ENCODE measurements at places on chromosomes 1 and 21. TPM values are rescaled to one million over a fixed set of nuclear protein-coding genes. Genes with fewer than 3 reads are reported as not detected.

Gene S100A14
- total RNA-seq, result not detected

Gene MROH7
- total RNA-seq, result 16.3 TPM

Gene LCE3D
- not detected for total RNA-seq

Gene ITGB2
- 110 TPM for total RNA-seq

Gene MTARC2
- 18.2 TPM for total RNA-seq

Gene DENND2D
- 17.7 TPM for total RNA-seq

Gene KLF17
- total RNA-seq, result 0.16 TPM

Gene DNM3
- total RNA-seq, result 5.1 TPM

Gene S100A5
- total RNA-seq, result not detected

Gene RAB42
- 2.0 TPM for total RNA-seq

Gene TPTE
- not detected for total RNA-seq

Gene OSCP1
- total RNA-seq, result 8.6 TPM

Gene PPT1
- total RNA-seq, result 80.5 TPM

Gene SELL
- 10.3 TPM for total RNA-seq

Gene C8B
- total RNA-seq, result not detected

- no peak for DNase-seq
Measured at GRCh38 chr1:17365293-17365692, 6.7 kb upstream of the PADI6 start.

GRCh38 chr1:111961773-111962565 is 27.5 kb downstream of the KCND3 start:
- DNase-seq, result no peak

DNA sequence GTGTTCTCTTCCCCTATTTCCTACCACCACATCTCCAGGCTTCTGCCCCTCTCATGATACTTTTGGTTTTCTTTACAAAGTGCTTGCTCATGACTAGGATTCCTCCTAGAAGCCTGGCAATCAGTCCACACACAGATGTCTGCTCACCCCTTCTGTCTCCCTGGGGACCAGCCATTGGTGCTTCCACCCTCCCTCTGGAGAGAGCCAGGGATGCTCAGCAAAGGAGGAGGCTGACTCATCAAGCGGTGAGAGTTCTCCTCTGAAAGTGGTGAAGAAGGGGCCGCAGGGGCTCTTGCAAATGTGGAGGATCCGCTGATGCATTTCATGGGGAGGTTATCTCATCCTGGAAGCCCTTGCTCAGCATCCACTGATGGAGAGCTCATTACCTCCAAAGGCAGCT is 14.5 kb downstream of the NT5C1A start:
- DNase-seq, result no peak

GRCh38 chr1:100499194-100499811 is 38.6 kb upstream of the GPR88 start:
- DNase-seq, result no peak

DNA sequence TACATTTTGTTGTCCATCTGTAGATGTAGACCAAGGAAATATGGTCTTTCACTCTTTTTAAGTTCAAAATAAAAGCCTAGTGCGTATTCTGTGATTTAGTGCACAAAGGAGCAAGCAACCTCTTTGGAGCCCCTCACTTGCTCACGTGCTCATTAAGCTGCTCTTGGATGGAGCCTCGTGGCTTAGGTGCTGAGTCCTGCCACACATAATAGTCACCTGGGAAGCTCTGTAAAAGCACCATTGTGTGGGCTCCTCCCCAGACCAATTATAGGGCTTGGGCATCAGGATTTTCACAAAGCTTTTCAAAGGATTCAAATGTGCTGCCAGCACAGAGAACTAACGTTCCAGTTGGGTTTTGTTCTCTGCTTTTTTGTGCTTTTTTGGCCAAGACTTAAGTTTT is 85.0 kb downstream of the PCP4 start:
- DNase-seq, result no peak

DNA sequence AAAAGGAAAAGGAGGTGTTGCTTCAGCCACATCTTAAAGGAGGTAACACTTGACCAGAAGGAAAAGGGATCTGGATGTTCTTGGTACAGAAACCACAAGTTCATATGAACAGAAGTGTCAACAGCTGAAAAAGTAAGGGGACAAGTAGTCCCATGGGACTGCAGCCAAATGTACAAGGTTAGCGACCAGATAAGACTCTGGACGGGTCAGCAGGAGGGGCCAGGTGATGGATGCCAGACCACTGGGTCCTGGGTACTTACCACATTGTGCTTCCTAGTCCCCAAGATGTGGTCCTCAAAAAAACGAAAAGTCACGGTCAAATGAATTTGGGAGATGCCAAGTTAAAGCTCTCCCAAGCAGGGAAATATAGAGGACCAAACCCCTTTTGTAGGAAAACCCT is 16.6 kb upstream of the BMP8A start:
- no peak for DNase-seq

- DNase-seq, result no peak
Measured at GRCh38 chr1:31624731-31625514, 7.4 kb downstream of the HCRTR1 start.

DNA sequence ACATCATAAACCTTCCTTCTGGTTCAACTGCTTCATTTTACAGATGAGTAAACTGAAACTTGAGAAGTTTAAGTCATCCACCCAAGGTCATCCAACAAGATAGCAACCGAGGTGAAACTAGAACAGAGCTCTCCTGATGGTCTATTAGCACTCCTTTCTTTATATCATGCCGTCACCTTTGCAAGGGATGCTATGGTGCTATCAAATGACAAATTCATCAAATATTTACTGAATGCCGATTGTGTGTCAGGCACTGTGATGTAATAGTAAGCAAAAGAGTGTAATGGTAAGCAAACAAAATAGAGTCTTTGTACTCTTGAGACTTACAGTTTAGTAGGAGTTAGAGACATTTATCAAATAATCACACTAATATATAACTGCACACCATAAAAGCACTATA is 14.0 kb upstream of the SGIP1 start:
- DNase-seq, result no peak

DNA sequence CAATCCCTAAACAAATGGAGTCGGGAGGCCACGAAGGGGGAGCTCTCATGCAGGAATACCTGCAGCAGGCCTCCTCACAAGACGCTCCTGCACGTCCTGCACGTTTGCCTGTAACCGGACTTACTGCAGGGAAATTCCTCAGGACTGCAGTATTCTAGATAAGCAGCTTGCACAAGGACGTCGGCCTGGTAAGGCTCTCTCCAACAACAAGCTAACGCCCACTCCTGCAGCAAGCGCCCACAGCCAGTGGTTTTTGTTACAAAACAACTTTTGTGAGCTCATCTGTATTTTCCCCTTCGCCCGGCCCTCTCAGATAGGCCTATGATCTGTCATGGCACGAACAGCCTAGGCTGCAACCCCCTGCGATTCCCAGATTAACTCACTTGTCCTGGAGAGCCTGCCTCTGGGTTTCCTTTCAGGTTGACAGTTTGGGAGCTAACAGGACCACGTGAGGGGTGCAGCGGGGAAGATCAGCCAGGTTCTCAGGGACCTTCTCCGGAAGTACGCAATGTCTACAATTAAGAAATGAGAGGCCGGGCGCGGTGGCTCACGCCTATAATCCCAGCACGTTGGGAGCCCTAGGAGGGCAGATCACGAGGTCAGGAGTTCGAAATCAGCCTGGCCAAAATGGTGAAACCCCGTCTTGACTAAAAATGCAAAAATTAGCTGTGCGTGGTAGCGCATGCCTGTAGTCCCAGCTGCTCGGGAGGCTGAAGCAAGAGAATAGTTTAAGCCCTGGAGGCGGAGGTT is 921 bp upstream of the MIB2 start:
- DNase-seq, result peak; percentile 67

GRCh38 chr21:36706951-36707762 is 8.2 kb downstream of the SIM2 start:
- peak; percentile 57 for DNase-seq

DNA sequence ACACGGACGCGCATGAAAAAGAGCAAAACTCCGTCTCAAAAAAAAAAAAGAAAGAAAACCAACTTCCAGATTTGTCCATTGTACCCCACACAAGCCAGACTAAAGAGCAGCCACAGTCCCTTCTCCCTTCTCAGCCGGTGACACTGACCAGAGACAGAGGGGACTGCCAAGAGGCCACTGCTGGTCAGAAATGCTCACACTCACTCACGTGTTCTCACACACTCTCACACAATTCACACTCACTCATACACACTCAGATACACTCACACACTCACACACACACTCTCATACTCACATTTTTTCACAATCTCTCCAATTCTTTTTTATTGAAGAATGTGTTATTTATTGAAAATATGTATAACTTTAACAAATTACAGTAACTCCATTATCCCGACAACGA is 90.8 kb upstream of the RAB4A start:
- no peak for DNase-seq

- DNase-seq, result peak; percentile 86
Measured at GRCh38 chr1:19344372-19344810, 32.3 kb downstream of the SLC66A1 start.

DNA sequence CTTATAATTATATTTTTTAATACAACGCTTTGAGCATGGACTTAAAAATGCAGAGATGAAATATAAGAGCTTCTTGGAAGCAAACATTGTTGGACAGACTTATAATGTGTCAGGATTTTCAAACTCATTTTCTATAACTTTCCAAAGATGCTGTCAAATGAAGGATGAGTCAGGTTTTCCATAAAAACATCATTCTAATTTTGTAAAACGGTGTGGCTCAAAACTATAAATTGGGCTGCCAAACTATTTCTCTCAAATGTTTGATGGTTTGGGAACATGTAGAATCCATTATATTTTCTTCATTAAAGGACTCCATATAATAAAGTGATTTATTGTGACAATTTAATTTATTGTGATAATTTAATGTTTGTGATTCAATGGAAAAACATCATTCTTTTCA is 511.2 kb downstream of the USP25 start:
- no peak for DNase-seq

DNA sequence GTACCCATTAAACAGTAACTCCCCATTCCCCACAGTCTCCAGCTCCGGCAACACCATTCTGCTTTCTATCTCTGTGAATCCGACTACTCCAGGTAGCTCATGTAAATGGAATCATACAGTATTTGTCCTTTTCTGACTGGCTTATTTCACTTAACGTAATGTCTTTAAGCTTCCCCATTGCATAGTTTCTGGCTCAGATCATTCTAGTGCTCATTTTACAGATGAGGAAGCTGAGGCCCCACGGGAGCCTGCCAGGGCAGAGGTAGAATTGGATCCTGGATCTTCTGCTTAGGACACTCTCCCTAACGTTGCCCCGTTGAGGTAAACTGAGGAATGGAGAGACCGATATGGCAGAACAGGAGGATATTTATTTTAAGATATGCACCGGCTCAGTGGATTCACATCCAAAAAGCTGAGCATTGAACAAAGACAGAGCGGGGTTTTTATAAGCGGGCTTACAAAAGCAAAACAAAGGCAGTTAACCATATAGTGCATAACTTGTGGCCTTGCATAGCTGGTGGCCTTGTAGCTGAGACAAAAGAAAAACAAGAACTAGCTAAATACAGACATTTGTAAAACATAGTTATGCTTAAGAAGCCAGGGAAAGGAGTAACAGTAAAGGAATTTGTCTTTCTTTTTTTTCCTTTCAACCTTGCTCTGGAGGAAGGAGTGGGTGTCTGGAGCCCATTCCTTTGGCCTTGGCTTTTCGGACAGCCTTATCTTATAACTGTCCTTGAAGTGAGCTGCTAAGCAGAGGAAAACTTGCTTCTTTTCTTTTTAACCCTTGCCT is 15.3 kb upstream of the KLHDC8A start:
- DNase-seq, result no peak

- DNase-seq, result no peak
Measured at GRCh38 chr1:106458866-106459265, 597.6 kb upstream of the PRMT6 start.

DNA sequence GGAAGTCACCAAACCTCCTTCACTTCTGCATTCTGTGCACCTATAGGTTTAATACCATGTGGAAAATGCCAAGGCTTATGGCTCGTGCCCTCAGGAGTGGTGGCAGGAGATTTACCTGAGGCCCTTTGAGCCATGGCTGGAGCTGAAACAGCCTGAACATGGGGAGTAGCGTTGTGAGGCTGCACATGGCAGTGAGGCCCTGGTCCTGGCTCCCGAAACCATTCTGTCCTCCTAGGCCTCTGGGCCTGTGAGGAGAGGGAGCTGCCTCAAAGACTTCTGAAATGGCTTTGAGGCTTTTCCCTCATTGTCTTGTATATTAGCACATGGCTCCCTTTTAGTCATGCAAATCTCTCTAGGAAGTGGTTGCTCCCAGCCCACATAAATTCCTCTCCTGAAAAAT is 20.6 kb downstream of the PTGFR start:
- DNase-seq, result no peak

DNA sequence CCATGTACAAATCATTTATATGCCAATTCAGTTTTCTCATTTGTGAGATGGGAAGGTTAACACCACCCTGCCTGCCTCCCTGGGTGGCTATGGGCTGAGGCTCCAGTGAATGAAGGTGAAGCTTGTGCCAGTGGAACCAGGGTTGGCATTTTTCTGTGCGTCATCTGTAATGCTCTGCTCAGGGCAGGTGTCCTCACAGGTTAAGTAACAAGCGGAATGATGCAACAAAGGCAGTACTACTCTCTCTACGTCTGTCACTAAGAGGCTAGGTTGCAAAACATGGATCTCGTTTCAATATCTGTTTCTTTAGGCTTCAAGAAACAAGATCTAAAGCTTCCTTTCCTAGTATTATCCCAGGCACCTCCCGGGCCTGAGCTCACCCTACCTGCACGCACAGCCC is 67.0 kb upstream of the ZNF648 start:
- no peak for DNase-seq

GRCh38 chr21:28729887-28730286 is 262.8 kb downstream of the LTN1 start:
- DNase-seq, result no peak

DNA sequence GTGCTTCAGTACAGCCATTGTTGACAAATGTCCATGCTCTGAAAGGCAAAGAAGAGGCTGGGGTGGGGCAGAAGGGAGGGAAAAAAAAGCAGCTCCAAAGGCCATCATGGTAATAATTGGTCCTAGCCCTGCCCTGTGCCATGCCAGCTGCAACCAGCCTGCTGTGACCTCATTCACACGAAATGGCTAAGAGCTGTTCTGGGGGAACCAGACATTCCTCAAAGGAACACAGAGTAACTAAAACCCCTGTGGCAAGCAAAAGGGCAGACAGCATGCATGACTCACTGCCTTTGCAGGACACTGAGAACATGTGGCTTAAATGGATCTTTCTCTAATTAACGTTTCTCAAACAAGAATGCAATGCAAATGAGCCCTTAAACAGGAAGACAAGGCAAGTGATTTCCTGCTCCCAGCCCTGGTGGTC is 42.3 kb downstream of the STYXL2 start:
- DNase-seq, result no peak
